ENCODE measurements at places on chromosomes 2 and 18. TPM values are rescaled to one million over a fixed set of nuclear protein-coding genes. Genes with fewer than 3 reads are reported as not detected.

MARCHF4 gene
- not detected for total RNA-seq

RIT2 gene
- not detected for total RNA-seq

DYNAP gene
- not detected for total RNA-seq

AGXT gene
- total RNA-seq: not detected

MAPK4 gene
- not detected for total RNA-seq

RAD51AP2 gene
- total RNA-seq: not detected

RAMP1 gene
- 4.9 TPM for total RNA-seq

KCNS3 gene
- not detected for total RNA-seq

CRYGA gene
- not detected for total RNA-seq

ANKRD53 gene
- total RNA-seq: 0.50 TPM

ALK gene
- total RNA-seq: not detected

ARHGAP28 gene
- not detected for total RNA-seq

ABCG8 gene
- not detected for total RNA-seq

AQP12A gene
- not detected for total RNA-seq

ASPRV1 gene
- total RNA-seq: 0.69 TPM

CAMKMT gene
- total RNA-seq: 12.1 TPM

GRHL1 gene
- 0.25 TPM for total RNA-seq

CACNB4 gene
- total RNA-seq: 0.21 TPM

PSME4 gene
- total RNA-seq: 46.7 TPM

SALL3 gene
- not detected for total RNA-seq

NAT8 gene
- not detected for total RNA-seq

PSD4 gene
- total RNA-seq: 335 TPM

FAP gene
- not detected for total RNA-seq

SLC19A3 gene
- total RNA-seq: not detected

SERPINB10 gene
- not detected for total RNA-seq

HOXD10 gene
- total RNA-seq: not detected

MC4R gene
- total RNA-seq: not detected

SPEG gene
- 2.6 TPM for total RNA-seq

ADGRF3 gene
- 6.5 TPM for total RNA-seq

SLC16A14 gene
- total RNA-seq: 0.27 TPM

FBXO41 gene
- 18.2 TPM for total RNA-seq

DUSP28 gene
- total RNA-seq: 9.6 TPM

MSGN1 gene
- total RNA-seq: not detected

ANTXR1 gene
- 0.23 TPM for total RNA-seq

GALNT3 gene
- total RNA-seq: 9.9 TPM

CEP68 gene
- total RNA-seq: 9.2 TPM

SPP2 gene
- not detected for total RNA-seq

DNAJC5G gene
- total RNA-seq: not detected

TNFRSF11A gene
- total RNA-seq: 8.6 TPM

SKOR2 gene
- not detected for total RNA-seq

DNAH7 gene
- total RNA-seq: not detected

SULT6B1 gene
- not detected for total RNA-seq

GPR39 gene
- not detected for total RNA-seq

ZNF521 gene
- not detected for total RNA-seq

ABCB11 gene
- total RNA-seq: 0.20 TPM

SH2D6 gene
- total RNA-seq: 0.10 TPM

Measured in activated CD4-positive, alpha-beta T cell treated with anti-CD3 and anti-CD28 coated beads, Interleukin-2, amount 10 ng/mL, durations not matched to agents 7 days and 5 days (primary cell).